ENCODE measurements at places on chromosomes 11 and 22.

- DNase-seq: peak; percentile 21
Measured at GRCh38 chr11:118006153-118006534, 19.9 kb downstream of the IL10RA start.

- DNase-seq: peak; percentile 81
Measured at GRCh38 chr11:33987975-33988580, 63.5 kb upstream of the CAPRIN1 start.

- DNase-seq: no peak
Measured at GRCh38 chr11:87398931-87399330, 361.2 kb downstream of the TMEM135 start.

DNA sequence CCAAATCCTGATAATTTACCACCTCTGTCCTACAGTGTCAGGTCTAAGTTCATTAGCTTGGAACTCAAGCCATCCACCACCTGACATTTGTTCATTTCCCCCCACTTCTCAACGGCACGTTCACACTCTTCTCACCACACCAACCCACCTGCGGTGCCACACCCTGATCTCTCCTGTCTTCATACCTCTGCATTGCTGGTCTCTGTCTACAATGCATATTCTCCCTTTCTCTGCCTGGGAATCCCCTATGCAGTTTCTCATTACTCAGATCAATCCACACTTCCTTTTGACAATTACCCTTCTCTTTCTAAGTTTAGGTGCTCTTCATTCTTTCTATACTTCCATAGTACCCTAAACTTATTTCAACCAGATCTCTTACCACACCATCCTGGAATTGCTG, 20.4 kb upstream of the EMSY start:
- DNase-seq: no peak

DNA sequence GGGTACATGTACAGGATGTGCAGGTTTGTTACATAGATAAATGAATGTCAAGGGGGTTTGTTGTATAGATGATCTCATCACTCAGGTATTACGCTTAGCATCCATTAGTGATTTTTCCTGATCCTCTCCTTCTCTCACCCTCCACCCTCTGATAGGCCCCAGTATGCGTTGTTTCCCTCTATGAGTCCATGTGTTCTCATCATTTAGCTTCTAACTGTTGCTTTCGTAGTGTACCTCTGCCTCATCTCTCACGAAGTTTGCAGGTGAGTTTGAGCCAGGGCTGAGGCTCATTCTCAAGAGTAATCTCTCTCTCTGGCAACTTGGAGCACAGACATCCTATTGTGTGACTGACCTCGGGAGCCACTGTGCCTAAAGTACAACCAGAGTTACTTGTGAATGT, 4.7 kb upstream of the HBE1 start:
- no peak for DNase-seq

- peak; percentile 8 for DNase-seq
Measured at GRCh38 chr11:61893981-61894380, 2.6 kb upstream of the FADS3 start.

Measured in MV-4-11 (cell line).